ENCODE measurements at places on chromosomes 2 and 18.

DNA sequence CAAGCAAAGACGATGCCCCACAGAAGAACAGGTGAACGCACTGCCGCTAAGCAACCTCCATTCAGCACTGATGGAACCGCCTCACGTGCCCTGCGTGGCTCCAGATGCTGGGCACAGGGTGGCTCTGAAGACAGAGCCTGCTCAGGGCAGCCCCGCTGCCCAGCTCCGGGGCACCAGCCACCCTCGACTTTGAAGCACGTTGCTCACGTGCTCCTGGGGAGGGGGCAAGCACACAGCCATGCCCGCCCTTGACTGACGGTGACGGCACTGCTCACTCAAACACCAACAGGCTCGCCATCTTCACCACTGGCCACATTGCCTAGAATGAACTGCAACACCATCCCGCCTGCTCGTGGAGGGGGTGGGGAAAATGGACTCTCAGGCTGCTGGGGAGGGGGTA, 251.3 kb downstream of the HDAC4 start:
- DNase-seq = no peak

GRCh38 chr2:15788830-15789229, 151.5 kb upstream of the MYCN start:
- DNase-seq = no peak

DNA sequence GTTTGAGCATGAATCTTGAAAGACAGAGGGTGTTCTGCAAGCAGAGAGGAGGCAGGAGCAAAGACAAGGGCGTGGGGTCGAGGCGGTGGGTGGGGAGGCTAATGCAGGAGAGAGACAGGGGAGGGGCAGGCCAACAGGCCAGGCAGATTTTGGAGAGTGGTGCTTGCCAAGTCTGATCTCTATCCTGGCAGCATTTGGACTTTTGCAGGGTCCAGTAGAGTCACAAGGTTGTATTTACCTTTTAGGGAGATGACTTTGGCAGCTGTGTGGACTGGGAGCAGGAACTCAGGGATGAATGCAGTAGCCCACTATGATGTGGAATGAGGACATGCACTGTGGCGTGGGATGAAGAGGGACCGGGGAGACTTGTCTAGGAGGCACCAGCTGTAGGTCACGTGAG, 15.7 kb upstream of the CEP192 start:
- no peak for DNase-seq

- no peak for DNase-seq
These were observed 368.3 kb upstream of the SALL3 start for GRCh38 chr18:78611201-78611800.

GRCh38 chr2:165032559-165032958, 77.2 kb upstream of the SLC38A11 start:
- no peak for DNase-seq
